Activated T-helper 1 cell treated with anti-CD3 and anti-CD28 coated beads, Interleukin-2, amount 50 U/mL, for 16 hours (primary cell): ENCODE measurements at places on chromosomes 3 and 15.

DNA sequence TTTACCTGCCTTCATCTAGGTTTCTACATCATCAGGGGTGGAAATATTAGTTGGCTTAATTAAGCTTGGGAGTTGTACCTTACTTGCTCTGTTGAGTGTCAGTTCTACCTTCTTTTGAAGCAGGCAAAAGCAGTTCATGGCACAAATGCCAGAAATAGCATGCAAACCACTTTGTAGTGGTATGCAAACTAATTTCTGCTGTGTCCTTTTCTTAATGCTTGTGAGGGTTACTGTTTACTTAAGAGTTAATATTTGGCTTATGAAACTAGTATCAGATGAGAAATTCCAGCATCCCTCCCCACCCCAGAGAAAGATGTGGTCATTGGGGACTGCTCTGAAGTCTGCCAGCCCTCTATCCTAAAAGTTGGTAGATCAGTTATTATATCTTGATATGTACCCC, 7.1 kb downstream of the ATP2C1 start:
- no peak for DNase-seq

- no peak for DNase-seq
These were observed 41.6 kb downstream of the EEFSEC start for GRCh38 chr3:128194843-128195242.

DNA sequence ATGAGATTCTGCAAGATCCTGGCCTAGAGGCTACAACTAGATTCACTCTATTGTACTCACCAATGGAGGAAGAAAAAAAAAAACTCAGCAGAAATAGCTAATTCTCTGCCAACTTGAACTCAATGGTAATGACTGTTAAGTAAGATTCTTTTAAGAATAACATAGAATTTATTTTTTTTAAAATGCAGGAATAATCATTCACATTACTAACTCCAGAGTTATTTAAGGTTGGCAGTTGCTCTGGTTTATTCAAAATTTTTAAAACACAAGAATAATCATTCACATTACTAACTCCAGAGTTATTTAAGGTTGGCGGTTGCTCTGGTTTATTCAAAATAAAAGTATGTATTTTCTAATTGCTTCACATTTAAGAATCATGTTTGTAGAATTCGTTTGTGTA, 1071.9 kb downstream of the IGSF11 start:
- DNase-seq, result no peak

DNA sequence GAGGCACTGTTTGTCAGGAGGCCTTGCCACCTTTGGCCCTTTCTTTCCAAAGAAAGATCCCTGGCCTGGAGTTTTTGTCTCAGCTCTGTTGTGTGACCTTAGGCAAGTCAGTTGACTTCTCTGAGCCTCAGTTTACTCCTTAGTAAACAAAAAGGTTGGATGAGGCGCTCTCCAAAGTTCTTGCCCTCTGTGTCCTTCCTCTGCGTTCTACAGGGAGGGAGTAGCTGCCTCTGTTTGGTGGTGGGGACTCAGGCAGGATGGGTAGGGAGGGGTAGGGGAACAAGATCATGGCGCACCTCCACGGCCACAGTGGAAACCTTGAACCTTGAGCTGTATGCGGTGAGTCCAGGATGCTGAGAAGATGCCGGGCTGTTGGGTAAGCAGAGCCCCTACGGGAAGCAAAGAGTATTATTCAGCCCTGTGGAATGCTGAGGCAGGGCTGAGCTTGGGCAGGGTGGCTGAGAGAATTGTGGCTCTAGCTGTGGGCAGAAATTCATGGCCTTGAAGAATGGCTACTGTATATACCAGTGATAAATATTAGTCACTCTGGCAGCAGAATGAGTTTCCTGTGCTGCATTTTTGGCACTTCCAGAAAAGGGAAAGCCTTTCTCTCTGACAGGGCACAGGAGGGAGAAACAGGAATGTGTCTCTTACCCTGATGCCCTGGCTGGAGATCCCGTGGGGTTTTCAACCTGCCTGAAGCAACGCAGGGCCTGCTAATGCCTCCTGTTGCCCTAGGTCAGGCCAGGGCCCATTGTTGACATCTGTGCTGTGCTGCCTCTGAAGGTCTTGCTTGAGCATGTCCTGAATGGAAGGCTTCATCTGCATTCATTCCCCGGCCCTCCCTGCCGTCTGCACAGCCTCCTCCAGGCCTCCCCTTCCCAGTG, 39.9 kb downstream of the SMAD3 start:
- DNase-seq, result no peak

DNA sequence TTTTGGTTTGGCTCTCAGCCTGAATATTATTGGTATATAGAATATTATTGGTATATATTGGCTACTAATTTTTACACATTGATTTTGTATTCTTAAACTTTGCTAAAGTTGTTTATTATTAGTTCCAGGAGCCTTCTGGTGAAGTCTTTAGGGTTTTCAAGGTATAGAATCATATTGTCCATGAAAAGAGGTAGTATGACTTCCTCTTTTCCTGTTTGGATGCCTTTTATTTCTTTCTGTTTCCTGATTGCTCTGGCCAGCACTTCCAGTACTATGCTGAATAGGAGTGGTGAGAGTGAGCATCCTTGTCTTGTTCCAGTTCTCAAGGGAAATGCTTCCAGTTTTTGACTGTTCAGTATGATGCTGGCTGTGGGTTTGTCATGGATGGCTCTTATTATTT, 107.3 kb upstream of the LIPC start:
- DNase-seq, result no peak

DNA sequence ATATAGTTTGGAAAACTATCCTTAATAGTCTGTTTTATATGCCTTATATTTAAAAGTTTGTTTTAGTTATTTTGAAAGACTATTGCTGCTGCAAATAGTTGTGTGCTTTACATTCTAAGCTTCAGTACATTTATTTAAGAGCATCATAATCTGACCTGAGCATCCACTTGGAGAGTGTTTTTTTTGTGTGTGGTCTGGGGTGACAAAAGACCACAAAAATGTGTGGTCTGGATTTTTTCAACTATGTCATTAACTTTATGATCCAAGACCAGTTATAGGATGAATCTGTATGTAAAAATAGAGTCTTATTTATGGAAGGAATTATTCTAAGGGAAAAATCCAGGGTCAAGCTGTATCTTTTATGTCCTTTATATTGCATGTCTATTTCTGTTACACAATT, 77.4 kb downstream of the SLTM start:
- DNase-seq, result no peak

DNA sequence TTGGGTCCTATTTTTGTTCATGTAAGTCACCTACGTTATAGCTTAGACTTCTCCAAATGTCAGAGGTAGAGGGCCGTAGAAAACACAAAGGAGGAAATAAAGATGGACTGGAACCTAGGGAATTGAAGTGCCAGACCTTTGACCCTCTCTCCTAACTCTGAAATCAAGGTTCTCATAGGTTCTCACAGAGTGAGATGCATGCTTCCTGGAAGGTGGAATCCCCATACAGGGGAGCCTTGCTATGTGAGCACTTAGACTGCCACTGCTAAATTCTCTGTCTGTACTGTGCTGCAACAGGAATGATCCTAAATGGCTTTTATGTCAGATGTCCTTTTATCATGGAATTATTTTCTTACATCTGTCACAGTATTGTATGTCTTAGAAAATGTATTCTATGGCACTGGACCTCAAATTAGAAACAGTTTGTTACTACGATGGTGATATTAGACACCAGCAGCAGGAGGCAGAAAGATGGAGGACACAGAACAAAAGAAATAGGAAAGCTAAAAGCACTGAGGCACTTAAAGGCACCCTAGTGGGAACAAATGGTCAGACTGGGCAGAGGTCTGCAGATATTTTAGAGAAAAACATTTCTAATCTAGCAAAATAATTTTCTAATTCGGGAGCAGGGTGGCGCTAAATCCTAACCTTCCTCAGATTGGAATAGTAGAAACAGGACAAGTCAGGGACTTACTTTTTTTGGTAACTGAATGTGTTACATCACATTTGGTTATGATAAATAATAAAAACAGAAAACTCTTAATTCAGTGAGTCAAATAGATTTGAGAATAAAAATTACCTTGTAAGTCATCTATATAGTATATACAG, 60.2 kb upstream of the CDAN1 start:
- no peak for DNase-seq

GRCh38 chr3:18010001-18010400, 267.6 kb upstream of the TBC1D5 start:
- no peak for DNase-seq

- DNase-seq, result no peak
These were observed 11.9 kb upstream of the LDHAL6B start for GRCh38 chr15:59194639-59195325.

DNA sequence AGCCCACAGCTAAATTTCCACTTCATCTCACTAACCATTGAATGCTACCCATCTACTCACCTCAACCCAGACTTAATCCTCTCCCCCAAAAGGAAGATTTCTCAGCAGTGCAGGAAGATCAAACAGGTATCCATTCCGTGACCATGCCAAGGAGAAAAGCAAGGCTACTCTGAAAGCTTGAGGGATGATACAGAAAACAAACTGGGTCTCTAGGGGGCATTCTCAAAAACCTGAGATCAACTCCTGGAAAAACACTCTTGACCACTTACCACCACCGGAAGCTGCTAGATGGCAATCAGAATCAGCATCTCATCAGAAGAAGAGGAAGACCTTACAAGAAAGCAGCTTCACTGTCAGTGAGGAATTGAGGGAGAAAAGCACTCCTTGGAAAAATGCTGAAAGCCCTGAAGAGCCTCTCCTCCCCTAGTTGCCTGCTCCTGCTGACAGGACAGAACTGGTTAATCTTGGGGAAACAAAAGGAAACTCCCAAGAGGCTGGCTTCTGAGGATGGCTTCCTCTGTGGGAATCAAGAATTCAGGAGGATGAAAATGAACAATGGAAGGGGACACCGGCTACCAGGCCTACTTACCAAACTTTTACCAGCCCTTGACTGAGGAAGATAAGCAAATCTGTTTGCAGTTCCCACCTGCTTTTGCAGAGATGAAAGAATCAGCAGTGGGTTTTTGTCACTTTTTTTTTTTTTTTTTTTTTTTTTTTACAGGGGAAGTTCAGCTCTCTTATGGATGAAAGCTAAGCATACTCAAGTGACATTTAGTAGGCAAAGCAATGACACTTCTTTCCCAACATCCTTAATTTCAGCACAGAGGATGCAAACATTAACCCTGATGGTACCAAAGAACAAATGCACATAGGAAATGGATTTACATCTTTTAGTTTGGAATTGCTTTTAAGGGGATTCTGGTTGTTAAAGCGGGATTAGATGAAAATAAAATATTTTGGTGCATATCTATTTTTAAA, at the start of gene ATP8B4:
ATP8B4 (minus strand) TSS at position 171 of the 978 bp plus-strand sequence. CDS start 12,267 bp downstream, outside the sequence.
- DNase-seq, result no peak

DNA sequence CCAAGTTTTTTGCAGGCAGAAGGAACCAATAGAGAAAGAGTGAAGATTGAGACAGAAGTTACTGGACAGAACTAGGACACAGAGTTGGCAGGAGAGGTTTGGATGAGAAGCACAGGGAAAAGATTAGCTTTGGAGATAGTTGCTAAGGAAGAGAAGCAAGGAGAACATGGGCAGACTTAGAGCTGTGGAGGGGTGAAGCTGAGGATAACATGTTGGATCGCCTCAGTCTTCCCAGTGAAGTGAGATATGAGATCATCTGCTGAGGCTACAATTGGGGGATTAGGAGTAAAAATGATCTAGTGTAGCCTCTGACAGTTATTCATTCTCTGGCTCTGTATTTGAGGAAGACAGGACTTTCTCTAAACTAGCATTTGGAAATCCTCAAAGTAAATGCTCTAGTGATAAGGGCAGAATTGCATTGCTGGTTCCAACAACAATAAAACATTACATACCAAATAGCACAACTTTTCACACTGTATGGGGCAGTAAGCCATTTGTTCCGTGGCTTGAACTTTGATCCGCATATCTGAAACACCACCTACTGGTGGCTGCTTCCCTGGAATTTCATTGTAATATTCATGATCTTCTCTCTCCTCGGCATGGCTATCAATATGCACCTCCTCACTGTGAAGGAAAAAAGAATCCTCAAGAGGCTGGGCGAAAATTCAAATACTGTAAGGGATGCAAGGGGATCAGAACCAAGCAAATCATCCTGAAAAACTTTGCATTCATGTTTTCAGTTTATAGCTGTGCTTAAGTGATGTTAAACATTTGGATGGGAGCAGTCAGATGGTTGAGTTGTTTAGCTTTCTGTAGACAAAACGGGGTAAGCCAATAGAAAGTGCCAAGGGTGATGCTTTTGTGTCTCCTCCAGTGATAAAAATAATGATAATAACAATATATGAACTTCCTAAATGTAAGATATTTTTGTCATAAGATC, 22.2 kb upstream of the EID1 start:
- no peak for DNase-seq

DNA sequence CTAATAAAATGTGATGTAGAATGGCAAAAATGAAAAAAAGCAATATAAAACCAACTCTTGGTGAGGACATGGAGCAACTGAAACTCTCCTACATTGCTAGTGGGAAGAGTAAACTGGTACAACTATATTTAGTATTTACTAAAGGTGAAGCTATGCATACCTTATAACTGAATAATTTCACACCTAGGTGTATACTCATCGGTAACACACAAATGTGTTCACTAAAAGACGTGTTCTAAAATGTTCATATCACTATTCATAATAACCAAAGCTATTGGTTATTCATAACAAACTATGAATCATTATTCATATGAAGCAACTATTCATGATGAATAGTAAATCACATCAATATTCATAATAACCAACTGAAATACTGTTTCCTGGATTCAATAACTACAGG, 1030.3 kb downstream of the ROBO2 start:
- DNase-seq, result no peak

GRCh38 chr15:77029166-77030047, 34.5 kb downstream of the PSTPIP1 start:
- no peak for DNase-seq

GRCh38 chr15:28922707-28923012, 36.9 kb downstream of the APBA2 start:
- no peak for DNase-seq

DNA sequence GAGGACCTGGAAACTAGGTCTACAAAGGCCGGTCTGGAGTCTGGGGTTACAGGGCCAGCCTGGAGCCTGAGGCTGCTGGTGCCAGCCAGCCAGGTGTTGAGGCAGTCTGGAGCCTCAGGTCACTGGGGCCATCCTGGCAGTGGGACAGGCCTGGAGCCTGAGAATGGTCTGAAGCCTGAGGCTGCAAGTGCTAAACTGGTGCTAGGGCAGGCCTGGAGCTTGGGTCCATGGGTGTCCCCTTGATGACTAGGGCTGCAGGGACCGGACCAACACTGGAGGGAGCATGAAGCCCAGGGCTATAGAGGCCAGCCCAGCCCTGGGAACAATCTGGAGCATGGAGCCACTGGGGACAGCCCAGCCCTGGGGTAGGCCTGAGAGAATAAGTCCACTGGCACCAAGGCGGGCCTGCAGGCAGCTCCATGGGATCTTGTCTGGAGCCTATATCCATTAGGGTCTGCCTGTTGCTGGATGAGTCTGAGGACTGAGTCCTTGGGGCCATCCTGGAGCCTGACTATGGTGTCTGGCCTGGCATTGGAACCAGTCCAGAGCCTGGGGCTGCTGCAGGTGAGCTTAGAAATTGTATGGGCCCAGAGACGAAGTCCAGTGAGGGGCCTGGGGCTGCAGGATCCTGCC, 101.9 kb downstream of the GLDN start:
- DNase-seq, result no peak

DNA sequence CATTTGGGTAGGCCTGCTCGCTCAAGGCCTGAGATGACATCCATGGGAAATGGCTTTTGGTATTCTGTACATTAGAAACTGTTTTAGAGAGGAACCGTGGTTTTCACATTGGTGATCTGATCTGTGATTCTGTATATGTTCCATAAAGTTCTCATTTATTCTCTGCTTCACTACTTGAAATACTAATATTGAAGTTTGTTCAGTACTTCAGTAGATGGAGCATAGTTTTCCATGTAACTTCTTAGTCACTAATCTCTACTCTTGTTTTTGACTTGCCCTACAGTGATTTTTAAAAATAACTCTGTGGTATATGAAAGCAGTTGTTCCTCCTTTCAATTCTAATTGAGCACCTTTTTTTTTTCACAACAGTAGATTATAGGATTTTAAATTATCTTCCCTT, 66.5 kb downstream of the MBNL1 start:
- DNase-seq, result no peak
